Fibroblast of villous mesenchyme (primary cell): ENCODE measurements at places on chromosomes 3 and 15. TPM values are rescaled to one million over a fixed set of nuclear protein-coding genes. Genes with fewer than 3 reads are reported as not detected.
A peak's percentile ranks its signal among the peaks of the same experiment; 100 is the strongest.

- no peak for DNase-seq
Measured at GRCh38 chr3:55172913-55173312, 245.1 kb upstream of the LRTM1 start.

- DNase-seq = no peak
Measured at GRCh38 chr3:164852866-164853265, 225.4 kb downstream of the SI start.

DNA sequence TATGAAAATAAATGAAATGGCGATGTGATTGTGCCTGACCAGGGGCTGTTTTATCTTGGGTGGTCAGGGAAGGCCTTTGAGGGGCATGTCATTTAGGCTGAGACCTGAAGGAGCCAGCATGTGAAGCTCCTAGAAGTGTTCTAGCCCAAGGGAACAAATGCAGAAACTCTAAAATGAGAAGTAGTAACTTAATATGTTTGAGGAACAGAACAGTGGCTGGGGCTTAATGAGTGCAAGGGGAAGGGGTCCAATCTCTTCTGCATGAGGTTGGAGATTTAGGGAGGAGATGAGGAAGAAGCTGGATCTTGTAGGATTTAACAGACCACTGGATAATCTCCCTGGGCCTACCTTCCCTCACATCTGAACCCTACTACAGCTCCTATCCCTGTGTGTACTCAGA, 110.5 kb downstream of the AKAP13 start:
- no peak for DNase-seq

GRCh38 chr3:66996696-66997095, 1.4 kb upstream of the KBTBD8 start:
- DNase-seq = no peak

DNA sequence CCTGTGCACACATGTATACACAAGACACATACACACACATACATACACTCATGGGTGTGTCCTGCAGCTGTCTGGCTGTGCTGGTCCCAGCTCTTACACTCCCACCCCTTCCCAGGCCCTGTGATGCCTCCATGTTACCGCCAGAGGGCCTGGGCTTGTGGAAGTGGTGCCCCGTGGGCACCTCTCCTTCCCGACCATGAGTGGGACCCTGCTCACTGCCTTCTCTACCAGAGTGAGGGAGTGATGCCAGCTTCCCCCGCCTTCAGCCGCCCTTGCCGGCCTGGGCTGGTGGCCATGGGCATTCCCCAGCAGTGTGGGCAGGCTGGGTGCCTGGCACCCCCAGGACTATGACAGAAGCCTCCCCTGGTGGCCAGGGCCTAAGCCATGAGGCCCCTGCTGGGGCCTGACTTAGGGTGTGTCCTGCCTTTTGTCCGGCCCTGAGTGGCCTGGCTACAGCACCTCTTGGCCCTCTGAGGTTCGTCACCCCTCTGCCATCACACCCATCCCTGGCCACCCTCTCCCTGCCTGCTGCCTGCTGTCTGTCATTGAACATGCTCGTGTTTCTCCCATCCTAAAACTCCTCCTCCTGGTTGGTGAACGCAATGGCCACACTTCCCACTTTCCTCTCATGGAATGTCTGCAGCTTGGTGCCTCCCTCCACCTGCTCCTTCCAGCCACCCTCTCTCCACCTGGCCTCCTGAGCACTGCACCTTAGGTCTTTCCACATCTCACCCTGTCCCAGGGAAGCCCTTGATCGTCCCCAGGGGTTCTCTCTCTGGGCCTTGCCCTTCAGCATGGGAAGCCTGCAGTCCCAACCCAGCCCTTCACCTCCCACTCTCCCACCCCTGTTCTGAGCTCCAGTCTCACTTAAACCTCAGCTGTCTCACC, 14.6 kb downstream of the HDAC11 start:
- DNase-seq = peak; percentile 31

DNA sequence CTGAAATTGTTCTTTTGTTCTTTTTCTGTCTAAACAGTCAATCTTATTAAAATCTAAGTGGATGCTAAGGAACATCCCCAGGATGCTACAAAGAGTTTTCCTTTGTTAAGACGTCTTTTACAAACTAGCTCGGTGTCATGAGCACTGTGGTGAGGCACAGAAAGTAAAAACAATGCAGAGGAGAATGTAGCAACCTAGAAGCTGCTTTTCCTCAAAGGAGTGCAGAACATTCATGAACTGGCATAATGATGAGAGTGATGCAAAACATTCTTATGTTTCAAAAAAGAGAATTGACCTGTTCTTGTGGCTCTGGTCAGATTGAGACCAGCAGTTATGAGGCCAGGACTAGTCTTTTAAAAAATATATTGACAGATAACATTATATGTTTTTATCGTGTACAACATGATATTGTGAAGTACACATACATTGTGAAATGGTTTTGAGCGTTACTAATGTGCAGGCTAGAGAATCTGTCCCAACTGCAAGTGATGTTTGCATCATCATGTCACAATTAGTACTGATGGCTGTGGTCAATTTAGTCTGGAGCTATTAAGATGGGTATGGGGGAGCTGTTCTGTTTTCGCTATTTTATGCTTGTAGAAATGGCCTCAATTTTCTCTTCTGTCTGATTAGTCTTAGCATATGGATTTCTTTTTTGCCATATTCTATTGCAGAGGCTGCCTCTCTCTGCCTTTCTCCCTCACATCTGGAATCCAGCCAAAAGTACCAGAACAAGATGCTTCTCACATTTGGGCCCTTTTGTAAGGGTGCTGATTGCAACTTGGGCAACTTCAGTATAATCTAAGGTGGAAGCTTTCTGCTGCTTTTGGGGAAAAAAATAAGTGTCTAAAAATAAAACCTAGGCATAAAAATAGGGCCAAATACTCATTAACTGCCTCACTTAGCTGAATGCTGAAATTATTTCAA, 50.2 kb downstream of the HHLA2 start:
- DNase-seq = no peak

DNA sequence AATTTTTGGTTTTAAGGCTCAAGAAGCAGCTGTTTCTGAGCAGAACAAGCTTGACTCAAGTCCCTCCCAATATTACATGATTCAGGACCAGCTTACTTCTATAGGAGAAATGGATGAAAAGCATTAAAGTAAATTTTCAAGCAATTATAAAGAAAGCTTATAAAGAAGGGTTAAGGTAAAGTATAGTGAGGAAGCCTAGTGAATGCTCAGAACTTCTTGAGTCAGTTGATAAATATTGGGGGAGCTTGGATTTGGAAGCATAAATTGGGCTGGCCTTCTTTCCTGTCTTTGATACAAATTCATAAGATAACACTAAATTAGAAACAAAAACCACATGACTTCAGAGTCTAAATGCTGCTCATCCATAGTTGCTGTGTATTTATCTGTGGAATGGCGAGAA, 156.0 kb downstream of the CHL1 start:
- no peak for DNase-seq

GRCh38 chr15:70048578-70049514, 48.9 kb downstream of the TLE3 start:
- no peak for DNase-seq

DNA sequence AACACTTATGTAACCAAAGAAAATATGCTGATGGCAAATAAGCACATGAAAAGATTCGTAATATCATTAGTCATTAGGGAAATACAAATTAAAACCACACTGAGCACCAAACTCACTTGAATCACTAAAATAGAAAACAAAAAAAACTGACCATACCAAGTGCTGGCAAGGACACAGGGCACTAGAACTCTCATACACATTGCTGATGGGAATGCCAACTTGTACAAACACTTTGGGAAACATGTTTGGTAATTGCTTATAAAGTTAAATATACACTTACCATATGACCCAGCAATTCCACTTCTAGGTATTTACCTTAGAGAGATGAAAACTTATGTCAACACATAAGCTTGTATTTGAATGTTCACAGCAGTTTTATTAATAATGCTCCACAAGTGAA, 95.5 kb downstream of the TFDP2 start:
- no peak for DNase-seq

DNA sequence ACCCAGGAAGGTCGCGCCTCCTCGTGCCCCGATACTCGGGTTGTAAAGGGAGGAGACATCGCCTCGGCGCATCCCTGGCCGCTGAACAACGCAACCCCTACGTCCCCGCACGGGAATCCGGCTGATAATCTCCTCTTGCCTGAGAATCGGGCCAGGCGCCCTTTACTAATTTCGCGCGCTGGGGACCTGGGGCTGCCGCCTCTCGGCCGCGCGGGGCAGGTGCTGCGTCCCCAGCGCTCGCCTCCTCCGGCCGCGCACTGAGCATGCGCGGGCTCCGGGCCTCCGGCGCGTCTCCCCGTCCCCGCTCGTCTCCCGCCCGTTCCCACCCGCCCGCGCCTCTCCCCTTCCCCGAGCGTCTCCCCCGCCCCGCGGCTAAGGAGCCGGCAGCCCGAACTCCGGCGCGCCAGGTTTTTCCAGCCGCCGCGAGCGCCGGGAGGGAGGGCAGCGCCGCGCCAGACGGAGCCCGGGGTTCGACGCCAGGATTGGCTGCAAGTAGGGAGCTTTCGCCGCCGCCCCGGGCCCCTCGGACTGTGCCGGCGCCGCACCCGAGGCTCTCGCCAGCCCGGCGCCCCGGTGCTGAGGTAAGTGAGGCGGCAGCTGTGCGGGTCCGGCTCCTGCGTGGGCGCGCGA, at the start of gene CNTN4:
CNTN4 (plus strand) TSS at position 469 of the 630 bp plus-strand sequence.
- DNase-seq = peak; percentile 3

DNA sequence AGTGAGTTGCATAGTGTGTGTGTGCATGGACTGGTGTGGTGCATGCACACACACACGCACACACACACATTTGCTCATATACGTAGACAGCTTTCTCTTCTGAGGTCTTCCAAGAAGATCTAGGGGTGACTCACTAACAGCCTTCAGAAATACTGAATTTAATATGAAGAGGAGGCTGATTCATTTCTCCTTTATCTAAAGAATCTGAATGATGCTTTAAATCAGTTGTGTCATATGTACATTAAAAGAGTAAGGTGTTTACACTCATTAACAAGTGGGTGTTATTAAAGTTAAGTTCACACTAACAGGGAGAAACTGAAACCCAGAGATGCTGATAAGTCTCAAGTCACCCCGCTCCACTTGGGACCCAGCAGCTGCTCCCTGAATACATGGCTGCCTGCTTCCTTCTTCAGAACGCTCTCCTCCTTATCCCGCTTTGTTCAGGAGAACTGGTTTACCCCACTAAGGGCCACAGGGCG, 22.0 kb downstream of the TMPRSS7 start:
- peak; percentile 18 for DNase-seq

DNA sequence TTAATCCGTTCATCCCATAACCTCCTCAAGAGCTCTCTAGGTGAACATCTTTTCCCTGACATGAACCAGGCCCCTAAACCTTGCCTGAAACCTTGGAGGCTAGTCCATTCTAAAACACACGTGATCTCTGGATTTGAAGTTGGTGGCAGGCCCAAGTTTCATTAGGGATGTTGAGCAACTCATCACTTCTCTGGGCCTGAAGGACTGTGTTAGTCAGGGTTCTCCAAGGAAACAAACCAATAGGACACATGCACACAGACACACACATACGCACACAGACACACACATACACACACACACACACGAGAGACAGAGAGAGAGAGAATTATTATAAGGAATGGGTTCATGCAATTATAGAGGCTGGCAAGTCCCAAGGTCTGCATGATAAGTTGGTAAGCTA, 31.9 kb downstream of the ACAN start:
- DNase-seq = no peak

DNA sequence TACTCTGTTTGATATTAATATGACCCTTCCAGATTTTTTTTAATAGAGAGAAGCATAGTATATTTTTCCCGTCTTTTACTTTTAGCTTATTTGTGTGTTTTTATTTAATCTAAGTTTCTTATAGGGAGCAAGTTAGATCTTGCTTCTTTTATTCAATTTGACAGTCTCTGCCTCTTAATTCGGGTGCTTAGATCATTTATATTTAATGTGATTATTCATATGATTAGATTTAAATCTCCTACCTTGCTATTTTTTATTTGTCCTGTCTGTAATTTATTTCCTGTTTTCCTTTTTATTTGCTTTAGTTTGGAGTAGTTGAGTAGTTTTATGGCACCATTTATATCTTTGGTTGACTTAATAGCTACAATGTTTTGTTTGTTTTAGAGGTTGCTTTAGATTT, 66.1 kb downstream of the GJD2 start:
- DNase-seq = no peak

GRCh38 chr3:37014620-37015019, 21.3 kb downstream of the MLH1 start:
- no peak for DNase-seq

DNA sequence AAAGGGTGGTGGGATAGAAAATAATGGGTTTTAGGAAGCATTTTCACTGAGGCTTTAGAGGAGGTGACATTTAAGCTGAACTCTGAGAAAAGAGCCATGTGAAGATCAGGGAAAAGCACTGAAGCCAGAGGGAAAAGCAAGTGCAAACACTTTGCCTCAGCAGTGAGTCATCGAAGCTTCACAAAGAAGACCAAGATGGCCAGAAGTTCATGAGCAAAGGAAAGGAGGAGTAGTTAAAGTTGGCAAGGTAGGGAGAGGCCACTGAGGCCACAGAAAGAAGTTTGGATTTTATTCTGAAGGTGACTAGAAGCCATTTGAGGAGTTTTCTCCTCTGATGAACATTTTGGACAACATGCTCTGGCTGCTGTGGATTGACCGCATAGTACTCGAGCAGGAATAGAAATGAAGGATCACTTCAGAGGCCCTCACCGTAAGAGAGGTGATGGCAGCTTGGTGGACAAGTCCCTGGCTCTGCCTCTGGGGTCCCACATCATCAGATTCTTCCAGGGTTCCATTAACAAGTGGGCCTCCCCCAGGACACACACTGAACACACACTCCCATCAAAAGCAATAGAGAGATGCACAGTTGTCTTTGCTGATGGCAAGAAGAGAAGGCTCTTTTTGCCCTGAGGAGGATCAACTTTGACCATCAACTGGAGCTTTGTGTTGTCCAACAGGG, 75.5 kb downstream of the TOP2B start:
- DNase-seq = no peak

- peak; percentile 20 for DNase-seq
Measured at GRCh38 chr3:3189102-3189727, 9.7 kb upstream of the CRBN start.

- DNase-seq = no peak
Measured at GRCh38 chr3:181382656-181383055, 329.1 kb upstream of the SOX2 start.

The CCR2 gene
- not detected in 2 replicates for total RNA-seq

The FAH gene
- total RNA-seq = 21.9 and 27.2 TPM in 2 replicates

The SLC38A3 gene
- not detected in 2 replicates for total RNA-seq

The OXTR gene
- total RNA-seq = 75.4 and 310 TPM in 2 replicates

The TMEM158 gene
- total RNA-seq = 22.9 and 46.7 TPM in 2 replicates
